ENCODE measurements at places on chromosomes 12 and 14. TPM values are rescaled to one million over a fixed set of nuclear protein-coding genes. Genes with fewer than 3 reads are reported as not detected.

DNA sequence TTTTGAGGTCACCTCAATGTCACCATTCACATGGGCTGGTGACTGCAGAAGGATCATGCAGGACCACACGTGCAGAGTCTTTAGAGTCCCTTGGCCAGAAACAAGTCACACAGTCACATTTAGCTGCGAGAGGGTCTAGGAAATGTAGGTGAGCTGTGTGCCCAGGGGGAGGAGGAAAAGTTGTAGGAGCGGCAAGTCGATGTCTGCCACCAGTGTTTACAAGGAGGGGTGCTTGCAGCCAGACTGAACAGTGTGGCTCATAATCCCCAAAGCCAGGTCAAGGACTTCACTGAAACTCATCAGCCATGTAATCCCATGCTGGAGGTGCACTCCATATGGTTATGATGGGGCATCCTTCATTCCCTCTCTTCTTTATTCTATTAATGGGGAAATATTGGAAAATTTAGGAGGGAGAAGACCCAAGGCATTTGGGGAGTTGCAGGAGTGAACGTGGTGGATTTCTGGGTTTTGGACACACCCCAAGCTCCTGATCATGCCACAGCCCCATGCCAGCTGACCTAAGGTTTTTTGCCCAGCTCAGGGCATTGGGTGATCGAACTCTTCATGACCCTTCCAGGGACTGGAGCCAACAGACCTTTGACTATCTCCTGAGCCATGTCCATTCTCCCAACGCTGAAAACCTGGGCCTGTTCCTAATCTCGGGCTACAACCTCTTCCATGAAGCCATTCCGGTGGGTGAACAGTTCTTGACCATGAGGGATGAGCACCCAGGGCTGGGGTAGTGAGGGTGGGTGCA, 7.2 kb downstream of the DAO start:
- no peak for DNase-seq

GRCh38 chr14:100072783-100073346, 7.6 kb downstream of the EVL start:
- no peak for DNase-seq

DNA sequence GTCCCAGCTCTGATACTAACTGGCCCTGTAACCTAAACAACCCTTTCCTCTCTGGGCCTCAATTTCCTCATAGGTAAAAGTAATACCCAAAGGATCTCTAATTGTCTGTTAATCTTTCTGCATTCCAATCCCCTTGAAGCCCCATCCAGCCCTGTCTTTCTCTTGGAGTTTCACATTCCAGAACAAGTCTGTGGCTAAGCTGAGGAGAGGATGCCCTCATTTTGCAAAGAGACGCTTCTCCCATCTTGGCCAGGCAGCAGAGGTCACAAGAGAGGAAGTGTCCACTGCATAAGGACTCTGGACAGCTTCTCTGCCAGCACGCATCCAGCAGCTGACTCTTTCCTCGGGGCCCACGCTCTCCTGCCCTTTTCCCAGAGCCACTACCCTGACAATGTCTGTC, 263.4 kb upstream of the FKBP4 start:
- no peak for DNase-seq

- DNase-seq = peak; percentile 42
Observed at GRCh38 chr14:24179961-24180796, 8.3 kb downstream of the REC8 start.

DNA sequence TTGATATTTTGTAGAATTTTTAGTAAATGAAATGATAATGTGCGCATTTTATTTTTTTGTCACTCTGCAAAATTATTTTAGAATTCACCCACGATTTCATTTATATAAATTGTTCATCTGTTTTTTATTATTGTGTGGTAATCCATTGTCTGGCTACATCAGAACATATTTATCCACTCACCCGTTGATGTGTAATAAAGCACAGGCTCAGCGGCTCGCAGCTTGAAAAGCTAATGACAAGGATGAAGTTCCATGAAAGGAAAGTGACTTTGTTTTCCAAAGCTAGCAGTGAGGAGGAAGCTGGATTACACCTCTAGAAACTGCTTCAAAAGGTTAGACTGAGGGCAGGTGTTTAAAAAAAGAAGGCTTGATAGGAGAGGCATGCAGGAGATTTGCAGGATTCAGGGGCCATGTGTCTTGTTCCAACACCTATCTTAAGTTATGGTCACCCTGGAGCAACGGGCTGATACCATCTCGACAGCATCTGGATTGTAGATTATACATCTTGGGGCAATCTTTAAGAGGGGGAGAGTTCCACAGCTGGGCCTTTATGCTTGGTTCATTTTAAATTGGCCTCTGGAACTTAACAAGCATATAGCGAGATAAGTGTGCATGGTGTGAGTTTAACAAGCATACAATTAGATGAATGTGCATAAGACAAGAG, 194.1 kb downstream of the TMTC3 start:
- DNase-seq = no peak

The C12orf42 gene
- 0.21 TPM for total RNA-seq

DNA sequence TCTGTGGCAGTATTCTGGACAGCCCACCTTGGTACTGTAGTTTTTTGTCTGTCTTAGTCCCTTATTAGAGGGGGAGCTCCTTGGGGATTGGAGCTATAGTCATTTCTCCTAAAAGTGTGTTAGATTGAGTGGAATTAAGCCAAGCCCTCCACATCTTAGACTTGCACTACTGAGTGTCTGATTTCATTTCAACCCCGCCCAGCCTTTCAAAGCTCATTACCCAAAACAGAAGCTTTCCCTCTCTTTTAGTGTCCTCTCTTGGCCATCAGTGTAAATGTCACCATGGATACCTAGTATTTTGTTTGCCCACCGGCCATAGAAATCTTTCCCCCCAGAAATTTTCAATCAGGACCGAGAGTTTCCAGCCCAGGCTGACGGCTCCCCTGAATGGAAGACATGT, 74.5 kb downstream of the LRRC74A start:
- DNase-seq = no peak

GRCh38 chr14:65478596-65478995, 66.1 kb downstream of the FUT8 start:
- DNase-seq = no peak

Measured in uterus (tissue), 4 donors.